Glutamatergic neuron (in vitro differentiated cells): ENCODE measurements at places on chromosomes 1 and 21.

- no peaks in the 10 kb centered on the region for H3K36me3 ChIP-seq
- no peak overlapping the region for H3K27ac ChIP-seq
- no peak overlapping the region for H3K4me3 ChIP-seq
- peaks cover 2% of the 10 kb centered on the region for H3K4me1 ChIP-seq
- peaks cover 10% of the 10 kb centered on the region for H3K27me3 ChIP-seq
- no peak for DNase-seq
These were observed 1.3 kb upstream of the S100A10 start for GRCh38 chr1:151994956-151995355.

- no peak for DNase-seq
- peaks cover 5% of the 10 kb centered on the region for H3K27me3 ChIP-seq
- no peaks in the 10 kb centered on the region for H3K36me3 ChIP-seq
- H3K4me3 ChIP-seq = no peak overlapping the region
These were observed 10.4 kb downstream of the CLCNKB start for GRCh38 chr1:16053781-16054502.

- no peak for DNase-seq
- peaks cover 7% of the 10 kb centered on the region for H3K4me1 ChIP-seq
These were observed 1.0 kb downstream of the YOD1 start for GRCh38 chr1:207049974-207050391.

DNA sequence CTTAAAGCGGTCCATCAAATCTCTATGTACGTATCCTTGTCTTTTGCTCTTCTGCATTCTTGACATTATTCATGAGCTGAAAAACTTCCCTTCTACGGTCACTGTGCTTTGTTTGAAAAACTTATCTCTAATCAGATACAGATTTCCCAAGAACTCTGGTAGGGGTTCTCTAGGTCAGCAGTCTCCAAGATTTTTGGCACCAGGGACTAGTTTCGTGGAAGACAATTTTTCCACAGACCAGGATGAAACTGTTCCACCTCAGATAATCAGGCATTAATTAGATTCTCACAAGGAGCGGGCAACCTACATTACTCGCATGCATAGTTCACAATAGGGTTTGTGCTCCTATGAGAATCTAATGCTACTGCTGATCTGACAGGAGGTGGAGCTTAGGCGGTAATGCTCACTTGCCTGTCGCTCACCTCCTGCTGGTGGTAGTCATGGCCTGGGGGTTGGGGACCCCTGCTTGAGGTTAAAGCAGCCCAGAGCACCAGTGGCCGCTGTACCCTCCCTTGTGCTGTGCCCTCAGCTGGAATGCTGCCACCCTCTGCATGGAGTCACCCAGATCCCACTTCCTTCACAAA is 30.8 kb downstream of the AK2 start:
- H3K27ac ChIP-seq = no peak overlapping the region
- no peak overlapping the region for H3K4me3 ChIP-seq
- H3K36me3 ChIP-seq = no peaks in the 10 kb centered on the region
- H3K27me3 ChIP-seq = peaks cover 1% of the 10 kb centered on the region
- peaks cover 9% of the 10 kb centered on the region for H3K4me1 ChIP-seq

DNA sequence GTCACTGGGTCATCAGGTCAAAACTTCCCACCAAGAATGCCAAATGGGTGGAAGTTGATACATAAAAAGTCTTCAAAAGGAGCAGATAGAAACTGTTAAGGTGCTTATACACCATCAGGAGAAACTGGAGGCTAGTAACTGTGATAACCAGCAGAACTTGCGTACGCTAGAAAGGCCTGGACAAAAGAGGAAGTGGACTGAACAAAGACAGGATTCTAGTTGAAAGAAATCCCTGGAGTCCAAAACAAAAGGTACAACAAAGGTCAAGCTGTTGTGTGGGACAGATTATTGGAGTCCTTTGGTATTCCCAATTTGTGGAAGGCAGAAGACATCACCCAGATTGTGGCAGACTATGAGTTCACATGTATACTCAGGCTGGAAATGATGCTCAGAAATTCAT is 215.8 kb upstream of the PBX1 start:
- no peaks in the 10 kb centered on the region for H3K4me1 ChIP-seq
- H3K27ac ChIP-seq = no peak overlapping the region
- peaks cover 5% of the 10 kb centered on the region for H3K36me3 ChIP-seq
- H3K4me3 ChIP-seq = no peak overlapping the region

DNA sequence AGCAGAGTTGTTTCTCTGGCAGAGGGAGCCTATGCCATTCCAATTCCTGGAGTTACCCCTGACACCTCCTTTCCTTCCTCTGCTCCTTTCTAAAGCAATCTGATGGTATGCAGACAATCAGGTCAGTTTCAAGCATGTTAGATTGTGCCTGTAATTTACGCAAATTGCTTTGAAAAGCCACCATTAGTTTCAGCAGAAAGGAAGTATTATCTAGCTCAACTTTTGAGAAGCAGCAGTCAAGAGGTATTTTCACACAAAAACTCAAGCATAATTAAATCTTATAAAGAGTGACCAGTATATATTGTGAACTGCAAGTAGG is 2.2 kb downstream of the ERRFI1 start:
- peaks cover 14% of the 10 kb centered on the region for H3K4me1 ChIP-seq
- no peak for DNase-seq
- H3K36me3 ChIP-seq = no peaks in the 10 kb centered on the region
- H3K4me3 ChIP-seq = no peak overlapping the region
- H3K27ac ChIP-seq = no peak overlapping the region

DNA sequence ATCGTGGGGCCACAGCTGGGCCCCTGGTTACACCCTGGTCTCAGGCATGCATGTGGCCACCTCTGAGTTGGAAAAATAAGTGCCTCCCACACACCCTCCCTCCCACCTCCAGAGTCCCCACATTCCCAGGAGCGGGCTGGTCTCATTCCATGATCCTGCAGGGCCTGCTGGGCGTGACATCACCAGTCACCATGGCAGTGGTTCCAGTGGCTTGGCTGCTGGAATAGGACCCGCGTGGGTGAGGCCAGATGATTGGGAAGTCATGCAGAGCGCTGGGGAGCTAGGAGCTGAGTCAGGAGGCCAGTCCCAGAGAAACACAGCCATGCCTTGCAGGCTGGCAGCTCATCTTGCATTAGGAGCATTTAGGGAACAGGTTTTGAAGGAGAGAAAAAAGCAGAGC is 125.4 kb upstream of the TMEM51 start:
- peaks cover 3% of the 10 kb centered on the region for H3K27me3 ChIP-seq
- H3K27ac ChIP-seq = no peak overlapping the region
- H3K4me3 ChIP-seq = no peak overlapping the region
- no peaks in the 10 kb centered on the region for H3K36me3 ChIP-seq

GRCh38 chr1:102693345-102693744 is 415.0 kb downstream of the COL11A1 start:
- no peaks in the 10 kb centered on the region for H3K27me3 ChIP-seq
- peaks cover 3% of the 10 kb centered on the region for H3K36me3 ChIP-seq
- no peak overlapping the region for H3K4me3 ChIP-seq
- no peak overlapping the region for H3K27ac ChIP-seq

- H3K36me3 ChIP-seq = no peaks in the 10 kb centered on the region
- no peaks in the 10 kb centered on the region for H3K27me3 ChIP-seq
- no peak for DNase-seq
- H3K27ac ChIP-seq = no peak overlapping the region
- H3K4me1 ChIP-seq = peaks cover 25% of the 10 kb centered on the region
These were observed 15.4 kb downstream of the FMOD start for GRCh38 chr1:203335503-203335902.

GRCh38 chr1:81433676-81434075 is 367.1 kb upstream of the ADGRL2 start:
- H3K4me3 ChIP-seq = no peak overlapping the region
- no peak for DNase-seq
- no peak overlapping the region for H3K27ac ChIP-seq

DNA sequence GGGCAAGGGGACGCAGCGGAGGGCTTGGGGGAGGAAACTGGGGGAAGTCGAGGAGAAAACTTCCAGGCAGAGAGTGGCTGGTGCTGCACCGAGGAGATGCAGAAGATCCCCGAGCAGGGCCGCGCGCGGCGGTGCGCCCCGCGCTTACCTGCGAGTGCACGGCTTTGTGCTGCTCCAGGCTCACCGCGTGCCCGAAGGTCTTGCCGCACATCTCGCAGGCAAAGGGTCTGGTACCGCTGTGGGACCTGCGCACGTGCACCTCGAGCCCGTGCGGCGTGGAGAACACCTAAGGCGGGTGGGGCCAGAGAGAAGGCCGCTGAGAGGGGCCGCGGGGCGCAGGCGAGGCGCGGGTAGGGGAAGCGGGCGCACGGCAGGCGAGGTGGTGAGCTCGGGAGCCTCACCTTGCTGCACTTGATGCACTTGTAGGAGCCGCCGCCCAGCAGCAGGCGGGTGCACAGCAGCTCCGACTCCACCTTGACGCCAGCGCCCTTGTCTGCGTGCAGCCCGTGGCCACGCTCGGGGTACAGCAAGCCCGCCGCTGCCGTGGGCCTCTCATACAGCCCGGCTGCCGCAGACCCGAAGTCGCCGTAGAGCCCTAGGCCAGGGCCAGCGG is 6.4 kb downstream of the GFI1 start:
- H3K27ac ChIP-seq = no peak overlapping the region
- H3K4me3 ChIP-seq = peak overlapping the region; percentile 71
- peaks cover 11% of the 10 kb centered on the region for H3K36me3 ChIP-seq
- H3K27me3 ChIP-seq = peaks cover 41% of the 10 kb centered on the region
- H3K4me1 ChIP-seq = peaks cover 13% of the 10 kb centered on the region

GRCh38 chr1:39777306-39777705 is 6.2 kb upstream of the OXCT2 start:
- H3K27me3 ChIP-seq = peaks cover 2% of the 10 kb centered on the region
- H3K27ac ChIP-seq = no peak overlapping the region
- no peaks in the 10 kb centered on the region for H3K36me3 ChIP-seq
- H3K4me3 ChIP-seq = no peak overlapping the region
- H3K4me1 ChIP-seq = no peaks in the 10 kb centered on the region
- DNase-seq = no peak

DNA sequence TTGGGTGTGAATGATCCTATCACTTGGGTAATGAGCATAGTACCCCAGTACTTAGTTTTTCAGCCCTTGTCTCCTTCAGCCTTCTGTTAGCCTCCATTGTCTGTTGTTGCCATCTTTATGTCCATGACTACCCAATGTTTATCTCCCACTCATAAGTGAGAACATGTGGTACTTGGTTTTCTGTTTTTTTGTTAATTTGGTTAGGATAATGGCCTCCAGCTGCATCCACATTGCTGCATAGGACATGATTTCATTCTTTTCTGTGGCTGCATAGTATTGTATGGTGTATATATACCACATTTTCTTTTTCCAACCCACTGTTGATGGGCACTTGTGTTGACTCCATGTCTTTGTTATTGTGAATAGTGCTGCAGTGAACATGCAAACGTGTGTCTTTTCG is 39.6 kb upstream of the GPR52 start:
- DNase-seq = no peak
- no peak overlapping the region for H3K27ac ChIP-seq
- H3K4me1 ChIP-seq = no peaks in the 10 kb centered on the region
- H3K36me3 ChIP-seq = no peaks in the 10 kb centered on the region
- H3K4me3 ChIP-seq = no peak overlapping the region
- H3K27me3 ChIP-seq = no peaks in the 10 kb centered on the region

- DNase-seq = no peak
- peaks cover 11% of the 10 kb centered on the region for H3K4me1 ChIP-seq
- H3K27me3 ChIP-seq = peaks cover 13% of the 10 kb centered on the region
- no peak overlapping the region for H3K4me3 ChIP-seq
These were observed 3.9 kb downstream of the TMEM63A start for GRCh38 chr1:225878282-225878681.

DNA sequence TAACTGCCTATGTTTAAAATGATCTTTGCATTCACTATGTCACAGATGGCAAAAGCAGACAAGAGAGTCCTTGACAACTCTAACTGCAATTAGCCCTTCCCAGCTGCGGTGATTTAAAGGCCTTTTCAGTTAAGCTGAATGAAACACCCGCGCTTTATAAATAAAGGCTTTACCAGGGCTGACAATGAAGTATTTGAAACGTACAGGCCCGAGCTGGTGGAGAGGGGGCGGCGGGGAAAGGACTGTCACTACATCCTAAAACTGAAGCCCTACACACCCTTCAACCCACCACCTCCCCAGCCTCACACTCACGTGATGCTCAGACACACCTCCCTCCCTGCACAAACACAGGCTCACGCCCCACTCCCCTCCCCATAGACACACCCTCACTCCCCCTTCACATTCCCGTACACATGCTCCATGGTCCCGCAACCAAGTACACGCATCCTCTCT is 45.5 kb downstream of the GRIK3 start:
- no peak overlapping the region for H3K27ac ChIP-seq
- no peak overlapping the region for H3K4me3 ChIP-seq
- no peaks in the 10 kb centered on the region for H3K4me1 ChIP-seq
- DNase-seq = no peak
- H3K27me3 ChIP-seq = peaks cover 16% of the 10 kb centered on the region

- no peak overlapping the region for H3K4me3 ChIP-seq
- peaks cover 2% of the 10 kb centered on the region for H3K36me3 ChIP-seq
- H3K4me1 ChIP-seq = peaks cover 9% of the 10 kb centered on the region
- H3K27ac ChIP-seq = no peak overlapping the region
These were observed 337.8 kb downstream of the HLX start for GRCh38 chr1:221217029-221217428.
